ENCODE measurements at places on chromosomes 12 and 14.

- H3K27ac ChIP-seq = no peak overlapping the region
- H3K4me3 ChIP-seq = no peak overlapping the region
- H3K4me1 ChIP-seq = no peaks in the 10 kb centered on the region
- DNase-seq = peak; percentile 94
These were observed 8.3 kb downstream of the C3AR1 start for GRCh38 chr12:8057839-8058238.

- H3K4me1 ChIP-seq = peaks cover 2% of the 10 kb centered on the region
- DNase-seq = no peak
- no peak overlapping the region for H3K4me3 ChIP-seq
- no peak overlapping the region for H3K27ac ChIP-seq
These were observed 60.9 kb downstream of the DYRK2 start for GRCh38 chr12:67709367-67709954.

- no peaks in the 10 kb centered on the region for H3K27me3 ChIP-seq
- no peak overlapping the region for H3K27ac ChIP-seq
- no peaks in the 10 kb centered on the region for H3K4me1 ChIP-seq
- H3K4me3 ChIP-seq = no peak overlapping the region
These were observed 224.6 kb upstream of the FOXN3 start for GRCh38 chr14:89641495-89642175.

DNA sequence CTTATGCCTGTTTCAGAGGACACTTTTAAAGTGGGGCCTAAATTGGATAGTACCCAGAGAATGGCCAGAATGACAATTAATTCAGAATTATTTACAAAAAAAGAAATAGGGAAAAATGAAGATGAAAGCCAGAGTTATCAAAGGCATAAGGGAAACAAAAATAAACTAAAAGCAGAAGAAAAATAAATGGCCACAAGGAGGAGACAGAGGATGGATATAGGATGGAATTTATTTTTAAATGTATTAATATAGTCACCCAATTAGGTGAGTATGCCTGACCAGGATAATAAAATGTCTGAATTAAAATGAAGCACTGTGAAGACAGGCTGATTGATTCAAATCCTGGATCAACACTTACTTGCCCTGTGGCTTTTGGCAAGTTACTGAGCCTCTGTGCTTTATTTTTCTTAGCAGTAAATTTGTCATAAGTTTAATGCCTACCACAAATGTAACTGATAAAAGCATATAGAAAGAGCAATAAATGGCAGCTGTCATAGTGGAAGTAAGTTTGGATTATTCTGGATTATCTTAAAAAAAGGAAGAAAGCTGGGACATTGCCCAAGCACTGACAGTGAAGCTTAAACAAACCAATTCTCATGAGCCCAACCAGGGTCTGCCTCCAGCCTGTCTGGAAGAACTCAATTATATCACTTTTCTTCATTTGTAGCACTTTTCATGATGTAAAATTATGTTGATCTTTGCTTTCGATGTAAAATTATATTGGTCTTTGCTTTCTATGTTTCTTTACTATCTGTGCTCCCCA is 3.5 kb downstream of the CLEC9A start:
- H3K36me3 ChIP-seq = no peaks in the 10 kb centered on the region
- no peak overlapping the region for H3K27ac ChIP-seq
- H3K27me3 ChIP-seq = no peaks in the 10 kb centered on the region
- no peak overlapping the region for H3K4me3 ChIP-seq
- peak; percentile 38 for DNase-seq
- H3K4me1 ChIP-seq = no peaks in the 10 kb centered on the region

- no peak overlapping the region for H3K4me3 ChIP-seq
- DNase-seq = no peak
- H3K4me1 ChIP-seq = no peaks in the 10 kb centered on the region
These were observed 132.6 kb downstream of the NTS start for GRCh38 chr12:86006727-86007126.

GRCh38 chr12:80551897-80552296 is 107.9 kb downstream of the PTPRQ start:
- no peaks in the 10 kb centered on the region for H3K27me3 ChIP-seq
- peak; percentile 89 for DNase-seq
- H3K4me3 ChIP-seq = no peak overlapping the region
- H3K4me1 ChIP-seq = peaks cover 2% of the 10 kb centered on the region
- H3K27ac ChIP-seq = peak overlapping the region; percentile 41
- H3K36me3 ChIP-seq = no peaks in the 10 kb centered on the region

DNA sequence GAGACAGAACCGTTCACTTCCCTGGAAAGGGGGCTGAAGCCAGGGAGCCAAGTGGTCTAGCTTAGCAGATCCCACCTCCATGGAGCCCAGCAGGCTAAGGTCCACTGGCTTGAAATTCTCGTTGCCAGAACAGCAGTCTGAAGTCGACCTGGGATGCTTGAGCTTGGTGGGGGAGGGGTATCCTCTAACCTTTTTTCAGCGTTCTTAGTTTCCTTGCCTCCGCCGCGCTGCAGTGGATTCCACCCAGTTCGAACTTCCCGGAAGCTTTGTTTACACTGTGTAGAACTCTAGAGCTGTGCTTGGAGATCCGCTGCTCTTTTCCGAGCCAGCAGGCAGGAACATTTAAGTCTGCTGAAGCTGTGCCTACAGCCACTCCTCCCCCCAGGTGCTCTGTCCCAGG is 45.2 kb upstream of the FKBP4 start:
- no peak overlapping the region for H3K4me3 ChIP-seq
- no peak for DNase-seq
- H3K27ac ChIP-seq = no peak overlapping the region
- H3K4me1 ChIP-seq = peaks cover 7% of the 10 kb centered on the region
- H3K27me3 ChIP-seq = peaks cover 45% of the 10 kb centered on the region

DNA sequence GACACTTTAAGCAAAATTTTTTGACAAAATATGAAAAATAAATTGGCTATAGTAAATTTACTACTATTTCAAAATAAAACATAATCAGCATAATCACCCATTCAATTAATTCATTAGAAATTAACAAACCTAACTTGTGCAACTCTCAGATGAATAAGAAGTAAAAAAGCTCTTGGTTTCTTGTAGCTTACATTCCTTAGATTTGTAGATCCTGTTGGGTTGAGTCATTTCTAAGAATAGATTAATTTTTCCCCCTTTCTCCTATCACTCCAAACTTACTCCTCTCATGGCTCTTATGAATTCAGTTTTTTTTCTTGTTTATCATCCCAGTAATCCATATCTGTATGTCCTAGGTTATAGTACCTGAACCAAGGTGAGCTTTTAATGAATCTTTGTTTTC is 230.9 kb upstream of the LRIG3 start:
- no peaks in the 10 kb centered on the region for H3K4me1 ChIP-seq
- H3K27me3 ChIP-seq = no peaks in the 10 kb centered on the region
- no peaks in the 10 kb centered on the region for H3K36me3 ChIP-seq
- DNase-seq = peak; percentile 34
- no peak overlapping the region for H3K4me3 ChIP-seq

DNA sequence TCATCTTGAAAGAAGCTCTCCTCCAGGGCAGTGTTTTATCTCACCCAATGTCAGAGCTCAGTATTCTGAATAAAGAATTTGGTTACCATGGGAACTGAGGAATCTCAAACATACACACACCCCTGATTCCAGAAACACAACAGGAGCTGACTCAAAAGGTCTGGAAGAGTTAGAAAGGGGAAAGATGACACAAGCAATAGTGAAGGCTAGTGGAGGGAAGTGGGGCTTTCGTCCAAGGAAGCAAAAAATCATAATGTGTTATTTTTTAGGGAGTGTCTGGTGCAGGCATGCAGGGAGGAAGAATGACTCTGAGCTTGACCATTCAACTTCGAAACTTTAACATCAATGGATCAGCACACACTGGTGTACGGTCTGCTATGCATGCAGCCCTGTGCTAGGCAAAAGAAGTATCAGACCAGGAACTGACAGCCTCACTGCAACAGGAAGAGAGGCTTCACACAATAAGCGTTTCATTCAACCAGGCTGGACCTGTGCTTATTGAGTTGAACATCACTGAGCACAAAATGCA is 20.3 kb downstream of the HEBP1 start:
- H3K4me3 ChIP-seq = peak overlapping the region; percentile 38
- H3K27ac ChIP-seq = peak overlapping the region; percentile 60
- peak; percentile 96 for DNase-seq
- H3K27me3 ChIP-seq = no peaks in the 10 kb centered on the region
- H3K36me3 ChIP-seq = peaks cover 22% of the 10 kb centered on the region
- peaks cover 13% of the 10 kb centered on the region for H3K4me1 ChIP-seq

GRCh38 chr14:99644723-99645544 is at the start of gene HHIPL1:
HHIPL1 (plus strand) TSS chr14:99645129; CDS start chr14:99645208, 79 bp downstream.
- H3K27me3 ChIP-seq = peaks cover 9% of the 10 kb centered on the region
- H3K4me3 ChIP-seq = peak within 1 kb of the TSS; percentile 67
- no peak within 1 kb of the TSS for H3K27ac ChIP-seq
- peaks cover 19% of the 10 kb centered on the region for H3K4me1 ChIP-seq
- no peaks in the 10 kb centered on the region for H3K36me3 ChIP-seq

DNA sequence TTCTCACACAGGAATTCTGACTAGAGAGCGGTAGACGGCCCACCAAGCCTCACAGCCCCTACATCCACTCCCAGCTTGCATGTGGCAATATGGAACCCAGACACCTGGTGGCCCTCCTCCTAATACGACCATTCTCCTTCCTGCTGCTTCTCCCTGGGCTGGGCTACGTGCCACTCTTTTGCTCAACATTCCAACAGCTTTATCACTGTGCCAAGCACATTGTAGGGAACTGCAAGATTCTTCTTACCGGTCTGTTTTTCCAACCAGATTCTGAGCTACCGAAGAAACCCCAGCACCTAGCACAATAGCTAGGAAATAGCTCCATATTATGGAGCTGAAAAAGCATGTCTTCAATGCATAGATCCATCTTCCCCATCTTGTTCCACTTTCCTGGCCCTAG is 58.1 kb downstream of the STXBP6 start:
- no peaks in the 10 kb centered on the region for H3K27me3 ChIP-seq
- no peak overlapping the region for H3K4me3 ChIP-seq
- peaks cover 12% of the 10 kb centered on the region for H3K36me3 ChIP-seq
- H3K4me1 ChIP-seq = no peaks in the 10 kb centered on the region

DNA sequence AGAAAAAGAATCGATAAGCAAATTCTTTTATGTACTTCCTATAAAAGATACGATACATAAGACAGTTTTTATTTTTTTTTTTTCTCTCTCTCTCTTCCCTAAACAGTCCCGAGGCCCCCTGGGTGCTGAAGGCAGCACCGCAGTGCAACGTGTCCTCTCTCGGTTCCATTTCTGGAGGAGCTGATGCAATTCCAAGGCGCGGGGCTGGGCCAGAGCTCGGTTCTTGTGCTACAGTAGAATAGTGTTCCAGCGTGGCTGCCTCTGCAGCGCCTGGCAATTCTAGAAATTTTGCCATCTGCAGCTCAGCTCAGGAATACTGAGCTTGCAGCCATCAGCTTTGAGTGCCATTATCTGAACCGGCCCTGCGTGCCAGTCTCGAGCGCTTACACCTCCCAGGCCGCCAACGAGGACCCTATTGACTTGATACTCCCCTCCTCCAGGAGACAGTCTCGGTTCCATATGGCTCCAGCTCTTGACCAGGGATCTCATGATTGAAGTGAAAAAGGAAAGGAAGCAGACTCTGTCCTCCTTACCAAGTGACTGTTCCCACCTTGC is 630 bp downstream of the ALDH1L2 start:
- peak overlapping the region; percentile 85 for H3K4me3 ChIP-seq
- DNase-seq = peak; percentile 84
- H3K27me3 ChIP-seq = no peaks in the 10 kb centered on the region
- no peaks in the 10 kb centered on the region for H3K36me3 ChIP-seq
- no peak overlapping the region for H3K27ac ChIP-seq

GRCh38 chr12:120453977-120454376 is 7.7 kb downstream of the GATC start:
- no peak overlapping the region for H3K4me3 ChIP-seq
- H3K27me3 ChIP-seq = no peaks in the 10 kb centered on the region
- no peak overlapping the region for H3K27ac ChIP-seq
- H3K4me1 ChIP-seq = no peaks in the 10 kb centered on the region
- H3K36me3 ChIP-seq = peaks cover 80% of the 10 kb centered on the region
- peak; percentile 49 for DNase-seq

DNA sequence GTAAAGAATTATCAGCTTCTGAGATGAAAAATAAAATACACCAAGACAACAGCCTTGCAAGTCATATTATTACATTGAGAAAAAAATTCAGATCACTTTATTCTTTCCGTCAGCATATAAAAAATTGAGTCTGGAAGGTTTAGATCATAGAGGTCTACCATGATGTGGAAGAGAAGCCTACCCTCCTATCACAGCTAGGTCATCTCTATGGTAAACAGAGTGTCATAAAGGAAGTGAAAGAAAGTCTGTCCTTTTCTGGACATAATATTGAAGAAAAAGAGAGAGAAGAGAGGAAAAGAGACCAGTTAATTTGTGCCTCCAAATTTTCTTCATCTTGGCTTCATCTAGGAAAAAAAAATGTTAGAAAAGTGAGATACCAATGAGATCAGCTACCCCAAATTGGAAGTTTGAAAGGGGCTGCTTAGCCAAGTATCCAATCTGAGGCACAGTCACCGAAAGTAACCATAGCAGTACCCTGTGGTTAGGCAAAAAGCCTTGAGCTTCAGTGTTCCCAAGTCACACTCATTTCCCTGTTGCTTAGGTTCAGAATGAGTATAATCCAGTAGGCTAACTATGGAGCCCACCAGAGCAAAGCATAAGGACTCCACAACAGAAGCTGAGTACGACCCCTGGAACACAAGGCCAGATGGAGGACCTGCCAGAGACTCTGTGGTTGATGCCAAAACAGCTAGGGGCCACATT is 38.1 kb downstream of the DUSP6 start:
- no peak overlapping the region for H3K27ac ChIP-seq
- no peak overlapping the region for H3K4me3 ChIP-seq
- DNase-seq = no peak
- peaks cover 4% of the 10 kb centered on the region for H3K4me1 ChIP-seq
- H3K36me3 ChIP-seq = no peaks in the 10 kb centered on the region
- H3K27me3 ChIP-seq = no peaks in the 10 kb centered on the region

- no peak overlapping the region for H3K27ac ChIP-seq
- no peak overlapping the region for H3K4me3 ChIP-seq
- H3K27me3 ChIP-seq = peaks cover 2% of the 10 kb centered on the region
These were observed 37.7 kb downstream of the SLC5A8 start for GRCh38 chr12:101172316-101172715.

DNA sequence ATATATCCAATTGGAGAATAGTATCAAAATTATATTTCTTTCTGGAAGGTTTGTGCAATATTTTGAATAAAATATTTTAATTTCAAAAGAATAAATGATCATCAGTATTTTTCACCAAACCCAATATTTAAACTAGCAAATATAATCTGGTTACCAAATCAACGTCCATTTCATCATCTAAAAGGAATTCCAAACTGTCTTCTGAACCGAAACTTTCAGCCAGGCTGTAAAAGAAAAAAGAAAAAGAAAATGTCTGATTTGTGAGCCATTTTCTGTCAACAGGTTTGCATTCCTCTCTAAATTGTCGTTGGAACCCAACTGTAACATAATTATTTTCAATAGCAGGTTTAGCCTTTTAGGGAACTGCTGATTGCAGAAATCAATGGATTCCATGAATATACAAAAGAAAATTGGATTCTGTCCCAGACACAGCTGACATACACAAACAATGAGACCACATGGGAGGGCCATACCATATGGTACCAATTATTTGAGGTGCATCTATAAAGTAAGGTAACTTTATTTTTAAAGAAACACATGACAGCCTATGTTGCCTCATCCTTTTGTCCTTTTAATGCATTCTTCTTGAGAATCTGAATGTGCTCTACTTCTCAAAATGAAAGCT is 22.7 kb downstream of the SNRPF start:
- H3K4me1 ChIP-seq = peaks cover 2% of the 10 kb centered on the region
- H3K27me3 ChIP-seq = no peaks in the 10 kb centered on the region
- H3K4me3 ChIP-seq = peak overlapping the region; percentile 31
- no peak overlapping the region for H3K27ac ChIP-seq
- H3K36me3 ChIP-seq = no peaks in the 10 kb centered on the region
- no peak for DNase-seq
